RPMI7951 (cell line): ENCODE measurements at places on chromosomes 3 and 15.

DNA sequence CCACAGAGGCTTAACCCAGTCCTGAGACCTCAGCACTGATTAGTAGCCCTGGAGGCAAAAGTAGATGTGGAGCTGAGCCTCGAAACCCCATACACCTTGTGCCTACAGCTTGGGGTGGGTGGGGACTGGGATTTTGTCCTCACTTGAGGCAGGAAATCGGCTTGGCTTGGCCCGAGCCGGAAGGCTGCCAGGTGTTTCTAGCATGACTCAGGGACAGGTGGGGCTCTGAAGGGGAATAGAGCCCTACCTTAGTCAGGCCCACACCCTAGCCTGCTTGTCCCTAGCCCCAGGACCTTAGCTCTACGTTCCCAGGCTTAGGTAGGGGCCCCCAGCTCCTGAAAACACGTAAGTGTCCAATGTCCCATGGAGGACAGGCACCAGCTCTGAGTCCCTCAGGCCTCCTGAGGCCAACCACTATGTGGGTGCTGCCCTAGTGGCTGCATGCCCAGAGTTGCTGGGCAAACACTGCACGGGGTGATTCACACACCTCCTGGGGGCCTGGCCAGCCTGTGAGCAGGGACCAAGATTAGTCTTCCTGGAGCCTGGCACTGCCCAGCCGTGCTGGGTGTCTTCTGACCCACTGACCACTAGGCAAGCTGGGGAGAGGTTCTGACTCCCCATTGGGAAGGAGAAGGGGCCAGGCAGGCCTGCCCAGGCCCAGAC lies 3.1 kb downstream of the MST1R start:
- peak; percentile 84 for DNase-seq

- peak; percentile 10 for DNase-seq
These were observed 173.4 kb upstream of the PPP2R3A start for GRCh38 chr3:135792174-135792573.

DNA sequence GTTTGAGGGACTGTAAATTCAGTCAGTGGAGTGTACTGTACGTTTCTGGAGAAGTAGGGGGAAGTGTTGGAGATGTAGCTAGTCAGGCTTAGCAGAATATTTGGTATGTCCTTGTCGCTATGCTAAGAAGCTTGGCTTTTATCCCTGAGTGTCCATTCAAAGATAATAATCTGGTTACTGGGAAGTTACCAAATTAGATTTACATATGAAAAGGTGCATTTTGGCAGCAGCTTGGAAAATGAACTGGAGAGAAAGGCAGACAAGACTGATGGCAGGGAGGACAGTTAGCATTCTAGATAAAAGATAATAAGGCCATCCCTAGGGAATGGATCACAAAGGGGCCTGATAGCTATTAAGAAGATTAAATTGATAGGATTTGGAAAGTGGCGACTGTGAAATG lies 58.7 kb downstream of the P2RY1 start:
- no peak for DNase-seq

DNA sequence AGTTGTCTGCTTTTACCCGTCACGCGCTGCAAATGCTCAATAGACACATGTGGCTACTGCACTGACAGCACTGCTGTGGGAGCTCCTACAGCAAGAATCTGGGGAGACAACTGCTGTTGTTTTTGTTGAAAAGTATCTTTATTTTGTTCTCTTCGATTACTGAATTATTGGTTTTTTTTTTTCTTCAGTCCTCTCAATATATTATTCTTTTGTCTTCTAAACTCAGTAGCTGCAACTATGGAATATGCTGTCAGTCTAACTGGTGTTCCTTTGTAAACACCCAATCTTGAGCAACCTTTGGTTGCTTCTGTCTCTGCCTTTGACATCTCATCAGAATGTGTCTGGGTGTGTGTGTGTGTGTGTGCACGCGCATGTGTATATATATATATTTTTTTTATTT lies 12.6 kb downstream of the DCP1A start:
- DNase-seq = no peak

DNA sequence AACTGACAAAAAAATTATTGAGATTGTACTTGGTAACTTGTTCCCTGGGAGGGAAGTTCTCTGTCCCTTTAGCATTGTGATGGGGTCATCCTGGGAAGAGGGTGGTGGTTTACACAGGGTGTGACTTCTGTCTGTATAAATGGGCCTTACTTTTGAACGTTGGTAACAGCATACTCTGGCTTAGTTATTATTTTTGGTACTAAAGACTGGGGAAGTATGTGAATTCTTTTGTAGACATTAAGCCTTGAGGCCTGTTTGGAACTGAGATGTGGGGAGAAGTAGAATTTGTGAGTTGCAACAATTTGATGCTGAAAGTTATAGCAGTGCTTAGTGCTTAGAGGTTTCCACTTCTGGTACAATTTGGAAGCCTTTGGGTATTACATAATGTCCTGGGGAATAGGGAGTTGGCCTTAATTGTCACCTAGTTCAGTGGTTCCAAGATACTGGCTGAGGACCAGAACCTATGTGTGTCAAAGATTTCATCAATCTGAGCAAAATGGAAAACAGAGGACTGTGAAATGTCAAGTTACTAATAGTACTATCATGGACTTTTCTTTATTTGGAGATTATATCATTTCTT lies 15.9 kb downstream of the TLNRD1 start:
- no peak for DNase-seq
